ENCODE measurements at places on chromosomes 13 and 19.

- no peak for DNase-seq
These were observed 4.8 kb downstream of the ZBTB7A start for GRCh38 chr19:4061683-4062418.

GRCh38 chr13:24652359-24652758 is 27.8 kb upstream of the ATP12A start:
- no peak for DNase-seq

- DNase-seq, result no peak
These were observed 60.7 kb upstream of the RFXAP start for GRCh38 chr13:36758345-36758744.

DNA sequence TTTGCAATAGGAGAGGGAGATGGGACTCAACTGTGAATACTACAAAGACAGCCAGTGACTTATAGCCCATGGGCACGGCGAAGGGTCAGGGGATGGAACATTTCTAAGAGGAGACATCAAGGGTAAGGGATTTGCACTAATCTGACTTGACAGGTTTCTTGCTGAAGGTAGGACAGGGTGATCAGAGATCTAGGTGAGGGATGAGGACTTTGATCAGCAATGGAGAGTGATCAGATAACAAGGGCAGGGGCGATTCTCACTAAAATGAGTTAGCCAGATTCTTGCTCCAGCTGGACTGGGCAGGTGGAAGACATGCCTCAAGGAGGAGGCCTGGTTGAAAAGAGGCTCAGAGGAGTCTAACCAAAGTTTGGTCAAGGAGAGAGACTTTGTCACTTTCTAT is 209.2 kb downstream of the SLC7A1 start:
- no peak for DNase-seq

- DNase-seq, result no peak
These were observed 6.7 kb downstream of the ONECUT3 start for GRCh38 chr19:1760020-1760419.

GRCh38 chr19:15399635-15400034 is 19.2 kb downstream of the AKAP8L start:
- DNase-seq, result no peak

GRCh38 chr19:6800991-6801484 is 28.5 kb downstream of the VAV1 start:
- no peak for DNase-seq

- DNase-seq, result no peak
These were observed 7.4 kb downstream of the SYT3 start for GRCh38 chr19:50632151-50632835.

GRCh38 chr13:91141543-91142061 is 205.9 kb upstream of the MIR17HG start:
- DNase-seq, result no peak

- DNase-seq, result no peak
These were observed 4.2 kb downstream of the DYRK1B start for GRCh38 chr19:39829702-39830275.

GRCh38 chr19:55594996-55595545 is 4.2 kb downstream of the FIZ1 start:
- no peak for DNase-seq

GRCh38 chr19:7507884-7508283 is 8.0 kb upstream of the ZNF358 start:
- DNase-seq, result no peak

DNA sequence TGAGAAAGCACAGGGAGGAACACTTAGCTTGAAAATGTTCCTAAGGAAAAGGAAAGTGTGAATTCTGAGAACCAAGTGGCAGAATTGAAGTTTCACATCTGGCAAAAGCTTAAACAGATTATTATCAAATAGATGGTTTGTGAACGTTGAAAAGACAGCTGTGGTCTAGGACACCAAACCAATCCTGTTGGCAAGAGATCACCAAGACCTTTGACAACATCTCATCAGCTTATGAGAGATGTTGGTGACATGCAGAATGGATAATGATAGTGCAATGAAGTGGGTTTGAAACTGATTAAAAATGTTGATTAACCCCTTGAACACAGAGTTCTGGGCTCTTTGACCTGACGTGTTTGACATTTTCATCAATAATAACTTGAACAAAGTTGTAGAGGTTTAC is 74.6 kb upstream of the GPR183 start:
- no peak for DNase-seq

DNA sequence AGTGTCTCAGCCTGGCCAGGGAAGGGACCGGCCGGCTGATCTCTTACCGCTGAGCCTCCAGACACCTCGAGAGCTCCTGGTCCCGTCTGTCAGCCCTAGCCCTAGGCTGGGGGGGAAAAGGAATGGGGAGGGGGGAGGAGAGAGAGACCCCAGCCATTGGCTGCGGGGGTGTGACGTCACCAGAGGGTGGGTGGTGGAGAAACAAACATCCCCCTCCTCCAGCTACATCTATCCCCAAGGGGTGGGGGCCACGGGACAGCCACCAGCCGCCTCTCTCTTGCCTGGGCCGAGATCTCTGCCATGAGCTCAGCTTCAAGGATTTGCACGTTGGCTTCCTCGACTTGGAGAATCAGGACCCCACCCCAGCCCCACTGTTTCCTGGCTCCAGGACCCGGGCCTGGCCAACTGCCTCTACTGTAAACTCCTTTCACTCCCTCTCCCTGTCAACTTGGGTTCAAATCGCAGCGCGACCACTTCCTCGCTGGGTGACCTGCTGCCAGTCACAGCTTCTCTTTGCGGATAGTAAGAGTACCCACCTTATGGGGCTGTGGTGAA is at the start of gene PRX:
Gene PRX, minus strand, starts transcription at position 88 of the 555 bp plus-strand sequence. CDS start 5,446 bp downstream, outside the sequence.
- DNase-seq, result no peak

- no peak for DNase-seq
These were observed 2.8 kb downstream of the MIR17HG start for GRCh38 chr13:91349992-91350911.

DNA sequence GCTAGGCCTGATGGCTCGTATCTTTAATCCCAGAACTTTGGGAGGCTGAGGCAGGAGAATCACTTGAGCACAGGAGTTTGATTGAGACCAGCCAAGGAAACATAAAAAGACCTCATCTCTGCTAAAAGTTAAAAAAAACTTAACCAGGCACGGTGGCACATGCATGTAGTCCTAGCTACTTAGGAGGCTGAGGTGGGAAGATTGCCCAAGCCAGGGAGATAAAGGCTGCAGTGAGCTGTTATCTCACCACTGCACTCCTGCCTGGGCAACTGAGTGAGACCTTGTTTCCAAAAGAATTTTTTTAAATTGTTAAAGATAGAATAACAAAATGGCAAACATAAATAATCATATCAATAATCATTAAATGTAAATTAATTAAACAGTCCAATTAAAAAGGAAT is 365.8 kb downstream of the MTUS2 start:
- DNase-seq, result no peak

DNA sequence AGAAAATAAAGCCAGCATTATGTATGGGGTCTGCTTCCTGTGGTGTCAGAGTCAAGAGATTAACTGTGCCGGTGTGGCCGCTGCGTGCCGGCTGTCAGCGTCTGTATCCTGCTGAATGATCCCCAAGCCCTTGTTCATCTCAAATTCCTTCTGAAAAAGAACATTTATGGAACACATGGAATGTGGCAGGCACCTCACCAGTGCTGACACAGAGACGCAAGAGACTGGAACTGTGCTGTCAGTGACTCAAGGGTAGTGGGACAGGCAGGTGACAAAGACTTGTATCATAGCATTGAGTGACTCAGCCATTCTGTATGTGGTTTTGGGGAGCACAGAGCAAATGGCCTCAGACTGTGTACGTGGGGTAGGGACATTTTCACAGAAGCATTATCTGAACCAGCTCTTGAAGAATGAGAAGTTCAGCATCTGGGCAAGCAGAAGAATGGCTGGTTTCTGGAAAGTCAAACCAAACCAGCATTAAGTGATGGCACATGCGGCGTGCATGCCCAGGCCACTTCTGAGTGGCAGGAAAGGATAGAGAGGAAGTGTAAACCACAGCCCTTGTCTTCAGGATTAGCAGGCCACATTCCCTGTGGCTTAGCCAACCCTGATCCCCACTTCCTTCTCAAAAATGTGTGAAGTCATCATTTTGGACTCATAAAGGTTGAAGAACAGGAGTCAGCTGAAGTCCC is 54.0 kb upstream of the IRS2 start:
- no peak for DNase-seq

GRCh38 chr13:72458701-72459100 is 268.7 kb downstream of the MZT1 start:
- no peak for DNase-seq

DNA sequence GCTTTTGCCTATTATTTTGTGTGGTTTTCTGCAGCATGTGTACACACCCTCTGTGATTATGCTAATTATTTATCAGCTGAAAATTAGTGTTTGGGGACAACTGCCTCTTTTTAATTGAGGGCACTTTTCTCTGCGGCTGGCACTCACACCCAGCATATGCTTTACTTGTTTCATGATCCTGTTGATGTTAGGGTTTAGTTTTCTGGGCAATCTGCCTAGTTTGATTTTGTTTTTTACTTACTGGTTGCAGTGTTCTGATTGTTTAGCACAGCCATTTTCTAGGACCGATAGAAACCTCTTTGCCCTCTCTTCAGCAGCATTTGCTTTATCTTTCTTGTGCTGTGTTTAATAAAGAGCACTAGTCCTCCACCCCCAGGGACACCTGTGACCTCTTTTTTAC is 161.6 kb downstream of the PAN3 start:
- no peak for DNase-seq

DNA sequence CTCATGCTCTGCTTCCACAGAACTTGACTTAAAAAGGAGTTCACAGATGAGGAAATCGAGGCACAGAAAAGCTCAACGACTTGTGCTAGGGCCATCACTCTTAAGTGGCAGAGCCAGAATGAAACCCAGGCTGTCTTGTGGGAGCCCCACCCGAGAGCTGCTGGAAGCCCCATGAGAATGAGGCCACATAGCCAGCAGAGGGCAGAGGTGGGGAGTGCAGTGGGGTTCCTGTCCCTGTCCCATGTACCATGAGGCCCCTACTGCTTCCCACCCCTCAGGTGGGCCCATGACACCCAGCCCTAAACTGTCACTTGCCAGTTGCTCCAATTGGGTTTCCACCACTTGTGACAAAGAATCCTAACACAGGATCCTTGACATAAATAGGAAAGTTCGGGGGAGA is 175.9 kb downstream of the IRS2 start:
- no peak for DNase-seq

DNA sequence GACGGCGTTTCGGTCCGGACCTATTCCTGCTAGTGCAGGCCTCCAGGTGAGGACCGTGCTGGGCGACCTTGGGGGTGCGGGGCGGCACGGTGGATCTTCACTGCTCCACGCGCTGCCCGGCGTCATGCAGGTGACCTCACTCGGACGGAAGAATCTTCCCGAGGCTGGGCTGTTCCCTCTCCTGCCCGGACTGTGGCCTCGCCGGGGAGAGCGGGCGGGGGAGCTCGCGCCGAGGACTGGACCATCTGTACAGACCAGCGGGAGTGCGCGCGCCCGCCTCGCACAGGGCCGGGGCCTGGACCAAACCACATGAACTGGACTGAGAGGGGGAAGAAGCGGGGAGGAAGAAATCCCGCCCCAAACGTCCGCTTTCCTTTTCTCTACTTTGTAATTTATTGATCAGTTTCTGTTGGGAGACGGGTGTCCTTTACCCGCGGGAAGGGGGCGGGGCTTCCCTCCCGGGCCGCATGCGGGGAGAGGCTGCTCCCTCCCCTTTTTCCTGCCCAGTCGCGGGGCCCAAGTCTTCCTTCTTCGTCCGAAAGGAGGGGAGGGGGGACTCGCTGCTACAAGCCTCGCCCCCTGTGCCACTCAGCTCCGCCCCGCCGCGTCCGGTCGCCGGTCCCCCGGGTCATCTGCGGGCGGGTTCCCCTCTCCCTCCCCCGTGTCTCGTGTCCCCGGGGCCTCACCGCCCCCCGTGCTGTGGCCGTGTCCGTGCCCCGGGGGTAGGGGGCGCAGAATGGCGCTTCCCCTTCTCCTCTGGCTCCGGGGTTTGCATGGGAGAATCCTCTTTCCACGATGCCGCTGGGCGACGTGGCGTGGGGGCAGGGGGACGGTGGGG is 4.9 kb downstream of the HRC start:
- no peak for DNase-seq

- DNase-seq, result no peak
These were observed 1.6 kb downstream of the IGFLR1 start for GRCh38 chr19:35740423-35741202.

GRCh38 chr19:29480507-29480906 is 45.3 kb upstream of the VSTM2B start:
- DNase-seq, result no peak

DNA sequence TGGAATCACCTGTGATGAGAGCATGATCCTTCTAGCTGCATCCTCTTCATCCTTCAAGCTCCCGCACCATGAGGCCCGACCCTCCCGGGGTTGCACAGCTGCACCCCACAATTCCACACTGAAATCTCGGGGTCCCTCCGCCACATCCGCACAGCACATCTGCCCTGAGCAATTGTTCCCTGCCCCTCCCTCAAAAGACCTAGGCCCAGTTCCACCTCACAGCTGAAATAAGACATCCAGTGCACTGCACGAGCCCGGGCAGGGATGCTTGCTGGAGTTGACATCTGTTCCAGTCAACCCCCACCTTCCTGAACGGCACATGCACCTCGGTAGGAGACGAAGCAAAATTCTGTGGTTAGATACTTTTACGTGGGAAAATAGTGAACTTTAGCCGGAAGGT is 14.7 kb upstream of the SOX1 start:
- no peak for DNase-seq

DNA sequence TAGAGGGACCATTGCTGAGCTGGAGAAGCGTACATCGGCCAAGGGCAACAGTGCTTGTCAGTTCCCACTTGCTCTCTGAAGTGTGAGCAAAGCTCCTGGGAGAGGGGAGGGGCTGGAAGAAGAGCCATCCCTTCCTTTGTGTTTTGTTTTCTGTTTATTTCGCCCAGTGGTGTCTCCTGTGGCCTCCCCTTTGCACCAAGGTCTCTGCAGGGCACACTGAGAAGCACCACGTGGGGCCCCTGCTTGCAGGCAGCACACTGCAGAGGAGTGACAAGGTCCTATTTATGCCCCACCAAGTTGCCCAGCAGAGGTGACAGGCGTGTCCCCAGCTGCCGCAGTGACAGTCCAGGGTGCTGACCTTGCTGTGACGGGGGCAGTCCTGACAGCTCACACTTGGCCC is 24.0 kb downstream of the GRIN2D start:
- no peak for DNase-seq

GRCh38 chr13:112362021-112362420 is 14.1 kb upstream of the SPACA7 start:
- DNase-seq, result no peak

- DNase-seq, result no peak
These were observed 3.9 kb upstream of the B9D2 start for GRCh38 chr19:41367848-41368301.

DNA sequence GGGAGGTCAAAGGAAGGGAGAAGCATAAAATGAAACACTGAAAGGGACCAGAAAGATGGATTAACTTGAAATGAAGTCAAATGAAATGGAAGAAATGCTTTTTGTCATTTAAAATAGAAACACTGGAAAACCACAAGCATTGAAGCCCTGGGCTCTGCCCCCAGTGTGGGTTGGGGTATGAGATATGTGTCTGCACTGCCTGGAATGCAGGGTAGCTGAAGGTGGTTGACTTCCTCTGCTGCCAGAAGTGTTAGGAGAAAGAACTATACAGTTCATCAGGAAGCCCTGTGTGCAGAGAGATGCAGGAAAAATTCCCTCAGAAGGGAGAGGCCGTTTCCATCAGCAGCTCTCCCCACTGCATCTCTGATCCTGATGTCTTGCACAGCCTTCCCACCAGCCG is 69.2 kb downstream of the DHRS12 start:
- DNase-seq, result no peak
